ENCODE measurements at places on chromosomes 13 and 19. TPM values are rescaled to one million over a fixed set of nuclear protein-coding genes. Genes with fewer than 3 reads are reported as not detected.

GRCh38 chr19:15072930-15073647 is 8.9 kb upstream of the OR1I1 start:
- no peak for DNase-seq

OR4F17 gene
- polyA plus RNA-seq, result not detected

GRCh38 chr19:660793-661426 is 2.1 kb downstream of the RNF126 start:
- DNase-seq, result peak; percentile 57

SPPL2B gene
- 29.0 TPM for polyA plus RNA-seq

SLC10A2 gene
- polyA plus RNA-seq, result not detected

GRCh38 chr13:97390941-97391600 is 42.9 kb upstream of the RAP2A start:
- DNase-seq, result no peak

- peak; percentile 90 for DNase-seq
Observed at GRCh38 chr19:53868892-53869804, 1.5 kb downstream of the MYADM start.

GRCh38 chr19:55503157-55503501 is 14.9 kb downstream of the SSC5D start:
- no peak for DNase-seq

GRCh38 chr13:114071410-114071809 is 61.0 kb downstream of the RASA3 start:
- DNase-seq, result no peak

DNA sequence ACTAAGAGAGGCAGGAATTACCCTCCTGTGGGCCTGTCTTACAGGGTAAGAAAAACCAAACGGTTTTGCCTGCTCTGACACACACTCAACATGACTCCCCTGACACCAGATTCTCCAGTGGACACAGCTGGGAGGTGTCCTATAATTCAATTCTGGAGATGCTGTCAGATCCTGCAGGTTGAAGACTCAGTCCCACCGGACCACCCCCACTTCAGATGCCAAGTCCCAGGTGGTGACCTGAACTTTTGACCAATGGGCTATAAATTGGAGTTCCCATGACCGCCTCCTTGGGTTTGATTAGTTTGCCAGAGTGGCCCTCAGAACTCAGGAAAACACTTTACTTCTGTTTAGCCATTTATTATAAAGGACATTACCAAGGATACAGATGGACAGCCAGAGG is 52.6 kb downstream of the RGCC start:
- no peak for DNase-seq

- DNase-seq, result no peak
Observed at GRCh38 chr19:41700381-41701195, 7.8 kb upstream of the CEACAM5 start.

VSTM1 gene
- polyA plus RNA-seq, result not detected

FOSB gene
- polyA plus RNA-seq, result 11.1 TPM

DNA sequence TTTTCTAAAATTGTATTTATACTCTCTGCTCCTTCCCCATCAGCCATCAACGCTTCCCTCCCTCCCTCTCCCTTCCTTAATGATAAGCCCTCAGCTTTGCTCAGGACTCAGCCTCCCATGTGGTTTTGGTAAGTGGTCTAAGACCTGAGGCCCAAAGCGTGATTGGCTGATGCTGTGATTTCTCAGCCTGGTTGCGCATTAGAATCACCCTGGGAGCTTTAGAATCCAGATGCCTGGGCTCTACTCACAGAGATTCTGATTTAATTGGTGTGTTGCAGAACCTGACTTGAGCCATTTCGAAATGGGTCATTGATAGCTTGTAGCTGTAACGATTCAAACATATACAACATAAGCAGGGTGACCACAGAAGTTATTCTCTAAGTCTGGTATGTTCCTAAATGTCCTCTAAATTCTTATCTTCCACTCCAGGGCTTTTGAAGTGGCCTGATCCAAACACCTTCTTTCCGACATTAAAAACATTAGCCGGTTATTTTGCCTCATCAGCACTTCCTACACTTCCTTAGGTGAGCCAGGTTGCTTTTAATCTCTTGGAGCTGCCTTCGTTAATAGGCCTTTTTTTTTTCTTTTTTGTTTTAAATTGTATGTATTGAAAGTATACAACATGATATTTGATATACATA is 60.6 kb downstream of the LRCH1 start:
- no peak for DNase-seq

GRCh38 chr13:112838038-112838841 is 130.8 kb upstream of the MCF2L start:
- DNase-seq, result no peak

OR7D2 gene
- polyA plus RNA-seq, result 0.05 TPM

Data from stomach (tissue), 19 donors.